ENCODE measurements at places on chromosomes 11 and 22.

- no peak for DNase-seq
Observed at GRCh38 chr11:19601235-19601634, 111.4 kb upstream of the NAV2 start.

- DNase-seq: no peak
Observed at GRCh38 chr11:125171974-125172373, 7.4 kb downstream of the PKNOX2 start.

DNA sequence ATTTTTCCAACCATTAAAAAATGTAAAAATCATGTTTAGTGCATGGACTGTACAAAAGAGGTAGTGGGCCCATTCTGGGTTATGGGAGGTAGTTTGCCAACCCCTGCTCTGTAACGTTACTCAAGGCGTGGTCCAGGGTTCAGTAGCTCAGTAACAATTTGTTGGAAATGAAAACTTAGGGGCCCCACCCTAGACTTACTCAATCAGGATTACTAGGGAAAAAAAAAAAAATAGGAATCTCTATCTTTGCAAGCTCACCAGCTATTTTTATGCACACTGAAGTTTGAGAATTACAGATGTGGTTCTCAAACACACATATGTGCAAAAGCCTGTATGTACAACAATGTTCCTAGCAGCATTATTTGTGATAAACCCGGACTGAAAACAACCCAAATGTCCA lies 17.3 kb upstream of the LMO2 start:
- DNase-seq: no peak

- no peak for DNase-seq
Observed at GRCh38 chr11:85939099-85940015, 84.2 kb downstream of the CCDC83 start.

DNA sequence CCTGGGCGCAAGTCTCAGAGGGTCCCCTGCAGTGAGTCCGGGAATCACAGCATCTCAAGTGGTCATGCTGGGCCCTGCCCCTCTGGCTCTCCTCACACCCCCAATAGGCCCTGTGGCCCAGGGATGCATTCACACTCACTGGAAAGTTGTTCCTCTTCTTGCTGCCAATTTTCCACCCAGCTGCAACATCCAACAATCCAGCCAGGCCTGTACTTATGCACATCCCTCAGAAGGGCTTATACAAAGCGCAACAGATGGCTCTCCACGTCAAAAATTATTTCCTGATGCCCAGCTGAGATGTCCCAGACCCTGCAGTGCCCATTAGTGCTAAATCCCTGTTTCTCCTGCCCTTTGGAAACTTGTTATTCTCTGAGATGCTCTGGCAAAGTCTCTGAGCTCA lies 407.8 kb upstream of the NARS2 start:
- DNase-seq: no peak

- no peak for DNase-seq
Observed at GRCh38 chr11:11756718-11757117, 85.1 kb upstream of the USP47 start.

DNA sequence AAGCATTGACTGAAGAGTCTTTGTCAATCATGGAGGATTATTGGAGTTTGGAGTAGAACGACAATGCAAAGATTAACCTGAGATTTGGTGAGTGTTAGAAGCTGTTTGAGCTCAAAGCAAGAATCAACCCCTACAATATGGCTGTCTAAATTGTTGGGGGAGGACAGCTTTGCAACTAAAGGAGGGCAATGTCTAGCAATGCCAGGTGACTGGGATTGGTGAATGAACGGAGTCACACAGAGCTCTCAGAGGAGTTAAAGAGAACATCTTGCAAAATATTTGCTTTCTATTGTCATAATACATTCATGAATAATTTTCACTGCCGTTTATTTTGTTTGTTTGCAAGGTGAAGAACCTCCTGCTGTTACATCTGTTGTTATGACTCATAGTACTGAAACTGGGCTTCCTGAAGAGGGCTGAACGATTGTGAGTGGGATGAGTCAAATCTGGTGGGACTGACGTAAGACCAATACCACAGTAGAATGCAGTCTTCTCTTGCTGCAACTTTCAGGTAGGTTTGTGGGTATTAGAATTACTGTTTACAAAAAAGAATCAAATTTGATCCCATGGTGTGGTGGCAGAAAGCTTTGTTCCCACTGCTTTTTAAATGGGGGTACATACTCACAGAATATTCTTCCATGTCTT lies 281.9 kb downstream of the CADM1 start:
- no peak for DNase-seq

DNA sequence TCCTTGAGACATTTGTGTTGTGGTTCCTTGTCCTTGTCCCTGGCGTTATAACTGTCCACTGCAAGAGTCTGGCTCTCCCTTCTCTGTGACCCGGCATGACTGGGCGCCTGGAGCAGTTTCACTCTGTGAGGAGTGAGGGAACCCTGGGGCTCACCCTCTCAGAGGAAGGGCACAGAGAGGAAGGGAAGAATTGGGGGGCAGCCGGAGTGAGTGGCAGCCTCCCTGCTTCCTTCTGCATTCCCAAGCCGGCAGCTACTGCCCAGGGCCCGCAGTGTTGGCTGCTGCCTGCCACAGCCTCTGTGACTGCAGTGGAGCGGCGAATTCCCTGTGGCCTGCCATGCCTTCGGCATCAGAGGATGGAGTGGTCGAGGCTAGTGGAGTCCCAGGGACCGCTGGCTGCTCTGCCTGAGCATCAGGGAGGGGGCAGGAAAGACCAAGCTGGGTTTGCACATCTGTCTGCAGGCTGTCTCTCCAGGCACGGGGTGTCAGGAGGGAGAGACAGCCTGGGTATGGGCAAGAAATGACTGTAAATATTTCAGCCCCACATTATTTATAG lies 23.0 kb downstream of the MYBPC3 start:
- DNase-seq: no peak

DNA sequence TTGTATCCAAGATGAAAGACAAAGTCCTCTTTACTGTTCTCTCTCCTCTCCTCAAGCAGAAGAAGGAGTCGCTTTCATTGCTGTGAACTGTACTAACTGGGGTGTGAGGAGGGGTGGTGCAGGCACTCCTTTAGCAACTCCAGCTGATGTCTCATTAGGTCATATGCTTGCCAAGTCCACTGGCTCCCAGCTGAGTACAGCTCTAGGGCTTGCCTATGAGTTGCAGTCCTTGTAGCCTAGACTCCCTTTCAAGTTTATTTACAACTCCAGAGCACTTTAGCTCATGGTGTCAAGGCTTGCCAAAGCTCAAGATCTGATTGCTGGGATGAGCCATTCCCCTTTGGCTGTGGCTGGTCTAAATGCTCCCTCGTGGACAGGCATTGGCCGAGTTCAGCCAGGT lies 55.1 kb upstream of the PDGFD start:
- DNase-seq: no peak

GRCh38 chr11:94186342-94187203 lies 57.9 kb downstream of the PANX1 start:
- no peak for DNase-seq

GRCh38 chr11:45457649-45458048 lies 171.5 kb upstream of the SYT13 start:
- DNase-seq: no peak

DNA sequence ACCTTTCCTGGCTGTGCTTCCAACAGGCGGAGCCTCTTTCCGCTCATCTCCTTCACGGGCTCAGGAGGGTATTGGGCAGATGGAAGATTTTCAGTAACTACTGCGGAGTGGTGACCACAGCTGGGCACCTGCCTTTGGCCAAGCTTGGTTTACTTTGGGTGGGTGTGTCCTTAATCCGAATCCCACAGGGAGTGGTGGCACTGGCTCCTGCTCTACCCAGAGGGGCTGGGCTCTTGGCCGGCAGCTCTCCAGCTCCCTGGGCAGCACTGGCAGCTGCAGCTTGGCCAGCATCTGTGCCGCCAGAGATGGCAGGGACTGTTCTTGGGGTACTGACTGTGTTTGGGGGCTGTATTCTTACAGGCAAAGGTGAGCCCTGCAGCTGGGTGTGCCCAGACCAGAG lies 29.8 kb downstream of the BID start:
- DNase-seq: no peak

GRCh38 chr22:31838917-31839316 lies 85.1 kb downstream of the DEPDC5 start:
- DNase-seq: no peak

- no peak for DNase-seq
Observed at GRCh38 chr11:66842501-66842895, 743 bp upstream of the RCE1 start.

DNA sequence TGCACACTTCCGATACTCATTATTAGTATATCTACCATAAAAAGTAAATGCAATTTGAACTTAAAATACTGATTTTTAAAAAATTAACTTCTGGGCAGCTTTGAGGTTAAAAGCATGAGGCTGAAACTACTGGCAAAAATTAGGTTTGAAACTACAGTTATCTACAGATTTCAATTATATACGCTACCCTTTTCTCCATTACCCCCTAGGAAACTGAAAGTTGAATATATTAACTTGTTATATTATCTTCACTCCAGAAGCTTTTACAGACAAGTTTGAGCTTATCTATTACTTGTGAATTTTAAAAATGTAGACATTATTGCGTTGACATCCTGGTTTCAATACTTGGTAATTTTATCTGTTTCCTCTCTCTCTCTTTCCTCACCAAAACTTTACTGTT lies 96.7 kb upstream of the DDI1 start:
- no peak for DNase-seq

DNA sequence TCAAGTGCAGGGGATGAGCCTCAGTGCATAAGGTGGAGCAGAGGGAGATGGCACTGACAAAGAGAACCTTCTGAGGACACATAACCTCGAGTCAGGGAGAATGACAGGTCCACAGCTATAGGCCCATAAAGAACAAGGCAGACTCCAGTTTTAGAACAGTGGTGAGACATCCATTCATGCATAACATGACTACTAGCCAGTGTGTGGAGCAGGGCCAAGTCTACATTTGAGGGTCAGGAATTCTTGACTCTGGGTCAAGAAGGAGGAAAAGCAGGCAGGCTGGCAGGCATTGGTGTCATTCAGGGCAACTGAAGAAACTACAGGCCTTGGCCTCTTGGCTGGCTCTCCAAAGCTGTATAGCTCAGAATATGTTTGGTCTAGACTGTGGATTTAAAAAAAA lies 54.9 kb downstream of the MTNR1B start:
- DNase-seq: no peak

DNA sequence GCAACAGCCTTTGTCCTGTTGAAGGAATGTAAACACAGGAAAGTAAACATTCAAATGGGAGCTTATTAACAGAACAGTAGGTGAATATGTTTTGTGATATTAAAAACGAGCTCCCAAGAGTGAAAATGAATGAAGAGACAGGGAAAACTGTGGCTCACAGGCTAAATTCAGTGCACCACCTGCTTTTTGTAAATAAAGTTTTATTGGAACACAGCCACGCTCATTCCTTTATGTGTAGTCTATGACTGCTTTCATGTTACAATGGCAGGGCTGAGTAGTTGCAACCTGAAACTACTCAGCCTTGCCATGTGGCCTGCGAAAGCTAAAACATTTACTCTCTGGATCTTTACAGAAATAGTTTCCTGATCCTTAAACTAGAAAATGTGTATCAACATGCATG lies 136.9 kb downstream of the MYO18B start:
- no peak for DNase-seq

- no peak for DNase-seq
Observed at GRCh38 chr11:111046291-111046690, 199.2 kb upstream of the POU2AF2 start.

- DNase-seq: no peak
Observed at GRCh38 chr11:105296806-105297205, 157.2 kb upstream of the CARD18 start.

- no peak for DNase-seq
Observed at GRCh38 chr11:111335549-111335948, 37.2 kb downstream of the POU2AF3 start.

GRCh38 chr11:33110083-33110482 lies 51.2 kb downstream of the CSTF3 start:
- no peak for DNase-seq

DNA sequence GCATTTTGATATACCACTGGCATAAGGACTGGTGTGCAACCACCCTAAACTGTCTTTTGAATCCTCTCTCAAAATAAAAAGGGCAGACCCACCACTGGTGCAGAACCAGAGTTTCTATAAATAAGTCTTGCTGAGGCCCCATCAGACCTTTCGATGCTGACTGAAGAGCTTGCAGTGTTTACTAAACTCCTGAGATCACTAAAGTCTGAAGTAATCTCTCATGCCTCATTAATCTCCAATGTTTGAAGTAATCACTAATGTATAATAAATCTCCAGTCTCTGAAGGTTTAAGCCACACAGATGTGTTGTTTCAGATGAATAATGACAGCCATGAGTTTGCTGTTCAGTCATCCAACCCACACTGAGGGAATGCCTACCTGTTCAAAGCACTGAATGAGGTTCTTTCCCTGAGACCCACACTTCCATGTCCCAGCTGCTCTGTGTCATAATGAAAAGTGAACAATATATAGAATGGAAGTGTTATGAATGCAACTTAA lies 50.6 kb upstream of the DEUP1 start:
- no peak for DNase-seq

DNA sequence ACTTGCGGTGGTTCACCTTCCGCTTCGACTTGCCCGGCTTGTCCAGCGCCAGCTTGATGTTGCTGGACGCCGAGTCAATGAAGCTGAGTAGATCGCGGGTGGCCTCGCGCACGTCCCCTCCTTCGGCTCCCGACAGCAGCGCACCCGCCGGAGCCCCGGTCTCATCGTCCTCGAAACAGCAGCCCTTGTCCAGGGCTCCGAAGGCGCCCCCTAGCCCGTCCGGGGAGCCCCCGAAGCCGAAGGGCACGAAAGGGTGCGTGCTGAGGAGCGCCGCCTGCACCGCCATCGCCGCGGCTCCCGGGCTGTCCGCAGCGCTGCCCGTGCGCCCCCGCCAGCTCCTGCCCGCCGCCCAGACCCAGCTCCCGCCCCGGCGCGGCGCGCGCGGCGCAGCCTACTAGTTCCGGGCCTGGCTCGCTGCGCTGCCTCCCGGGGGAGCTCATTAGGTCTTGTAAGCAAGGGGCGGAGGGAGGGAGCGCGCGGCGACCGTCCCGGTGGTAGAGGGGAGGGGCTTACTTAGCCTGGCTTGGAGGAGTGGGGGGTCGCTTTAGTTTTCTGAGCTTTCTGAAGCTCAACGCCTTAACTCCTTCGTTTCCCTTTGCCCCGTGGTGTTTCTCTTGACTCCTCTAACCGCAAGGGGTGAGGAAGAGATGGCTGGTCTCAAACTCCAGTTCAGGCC lies at the start of gene FAM181B:
Gene FAM181B (minus strand): TSS at position 421 of the 676 bp plus-strand sequence. CDS start 135 bp downstream, at position 286.
- DNase-seq: peak; percentile 19

- DNase-seq: no peak
Observed at GRCh38 chr11:16969010-16969999, 44.9 kb downstream of the PLEKHA7 start.

- no peak for DNase-seq
Observed at GRCh38 chr22:21626073-21626734, 3.6 kb downstream of the YDJC start.

GRCh38 chr11:68471360-68472340 lies 11.1 kb downstream of the PPP6R3 start:
- DNase-seq: peak; percentile 61

DNA sequence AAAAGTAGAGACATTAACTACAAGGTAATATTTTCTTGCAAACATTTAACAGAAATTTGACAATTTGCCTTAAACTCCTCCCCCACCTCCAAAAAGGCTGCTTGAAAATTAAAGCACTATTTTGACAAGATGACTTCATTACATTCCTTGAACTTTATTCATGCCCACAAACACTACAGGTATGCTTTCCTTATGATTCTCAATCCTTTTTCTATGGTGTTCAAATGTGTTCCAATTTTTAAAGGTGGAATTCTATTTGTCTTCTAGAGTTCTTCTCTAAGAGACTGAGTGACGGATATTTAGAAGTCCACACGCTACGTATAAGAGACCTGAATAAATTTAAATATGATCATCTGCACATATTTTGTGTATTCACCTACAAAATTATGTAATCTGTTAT lies 69.4 kb downstream of the MRTFA start:
- no peak for DNase-seq

GRCh38 chr22:17891481-17892167 lies 117.4 kb upstream of the BID start:
- no peak for DNase-seq
